Putamen (tissue), 1 donor: ENCODE measurements at places on chromosomes 16 and 17.

- no peak for DNase-seq
Observed at GRCh38 chr16:88069397-88070168, 118.3 kb downstream of the BANP start.

DNA sequence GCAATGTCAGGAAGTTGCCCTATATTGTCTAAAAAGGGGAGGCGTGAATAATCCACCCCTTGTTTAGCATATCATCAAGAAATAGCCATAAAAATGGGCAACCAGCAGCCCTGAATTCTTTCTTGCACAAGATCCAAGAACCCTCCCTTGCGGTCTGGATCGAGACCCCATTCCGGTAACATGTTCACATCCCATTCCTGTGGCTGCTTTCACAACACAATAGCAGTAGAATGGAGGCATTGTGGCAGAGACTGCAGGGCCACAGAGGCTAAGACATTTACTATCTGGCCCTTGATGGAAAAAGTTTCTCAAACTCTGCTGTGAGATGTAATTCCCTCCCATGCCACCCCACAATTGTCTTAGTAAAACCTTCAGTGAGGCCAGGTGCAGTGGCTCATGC, 73.2 kb downstream of the RMI2 start:
- DNase-seq: no peak

- no peak for DNase-seq
Observed at GRCh38 chr16:55406651-55407050, 72.3 kb upstream of the MMP2 start.

- no peak for DNase-seq
Observed at GRCh38 chr16:57032931-57033330, 43.6 kb downstream of the NLRC5 start.

GRCh38 chr16:19185510-19185851, 17.4 kb downstream of the SYT17 start:
- DNase-seq: no peak

- DNase-seq: peak; percentile 20
Observed at GRCh38 chr16:82544378-82545160, 82.2 kb upstream of the CDH13 start.

GRCh38 chr16:1424028-1424427, 3.5 kb upstream of the UQCC4 start:
- no peak for DNase-seq

DNA sequence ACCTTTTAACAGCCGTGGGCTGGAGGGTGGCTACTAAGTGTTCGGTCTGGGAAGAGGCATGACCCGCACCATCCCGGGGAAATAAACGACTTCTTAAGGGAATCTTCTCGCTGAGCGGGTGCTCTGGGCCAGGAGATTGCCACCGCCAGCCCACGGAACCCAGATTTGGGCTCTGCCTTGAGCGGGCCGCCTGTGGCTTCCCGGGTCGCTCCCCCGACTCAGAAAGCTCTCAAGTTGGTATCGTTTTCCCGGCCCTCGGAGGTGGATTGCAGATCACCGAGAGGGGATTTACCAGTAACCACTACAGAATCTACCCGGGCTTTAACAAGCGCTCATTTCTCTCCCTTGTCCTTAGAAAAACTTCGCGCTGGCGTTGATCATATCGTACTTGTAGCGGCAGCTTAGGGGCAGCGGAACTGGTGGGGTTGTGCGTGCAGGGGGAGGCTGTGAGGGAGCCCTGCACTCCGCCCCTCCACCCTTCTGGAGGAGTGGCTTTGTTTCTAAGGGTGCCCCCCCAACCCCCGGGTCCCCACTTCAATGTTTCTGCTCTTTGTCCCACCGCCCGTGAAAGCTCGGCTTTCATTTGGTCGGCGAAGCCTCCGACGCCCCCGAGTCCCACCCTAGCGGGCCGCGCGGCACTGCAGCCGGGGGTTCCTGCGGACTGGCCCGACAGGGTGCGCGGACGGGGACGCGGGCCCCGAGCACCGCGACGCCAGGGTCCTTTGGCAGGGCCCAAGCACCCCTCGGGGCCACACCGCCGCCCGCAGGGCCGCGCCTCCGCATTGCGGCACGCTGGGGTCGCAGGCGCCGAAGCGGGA, 3.6 kb upstream of the CBX4 start:
- DNase-seq: no peak

DNA sequence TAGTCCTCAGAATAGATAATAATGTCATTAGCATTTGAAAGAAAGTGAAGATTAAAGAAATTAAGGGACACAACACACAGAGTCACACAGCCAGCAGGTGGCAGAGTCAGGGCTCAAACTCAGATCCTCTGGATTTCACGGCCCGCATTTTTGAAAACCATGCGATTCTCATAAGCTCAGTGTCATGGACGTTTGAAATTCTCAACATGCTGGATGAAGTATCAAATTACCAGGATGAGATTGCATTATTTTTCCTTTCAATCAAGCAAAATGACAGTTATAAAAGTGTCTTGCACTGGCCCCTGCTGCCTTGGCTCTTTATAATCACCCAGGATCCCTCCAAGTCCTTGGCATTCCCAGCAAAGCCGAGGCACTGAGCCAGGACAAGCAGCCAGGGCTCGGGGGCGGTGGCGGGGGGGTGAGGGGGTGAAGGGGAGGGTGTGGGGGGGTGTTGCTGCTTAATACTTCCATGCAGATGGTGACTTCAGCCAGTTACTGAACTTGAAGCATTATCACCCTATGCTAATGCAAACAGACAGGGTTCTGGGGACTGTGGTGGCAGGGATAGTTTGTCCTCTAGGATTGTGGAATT, 6.6 kb upstream of the BMERB1 start:
- peak; percentile 56 for DNase-seq

- DNase-seq: peak; percentile 6
Observed at GRCh38 chr16:90077757-90078578, 837 bp upstream of the PRDM7 start.

DNA sequence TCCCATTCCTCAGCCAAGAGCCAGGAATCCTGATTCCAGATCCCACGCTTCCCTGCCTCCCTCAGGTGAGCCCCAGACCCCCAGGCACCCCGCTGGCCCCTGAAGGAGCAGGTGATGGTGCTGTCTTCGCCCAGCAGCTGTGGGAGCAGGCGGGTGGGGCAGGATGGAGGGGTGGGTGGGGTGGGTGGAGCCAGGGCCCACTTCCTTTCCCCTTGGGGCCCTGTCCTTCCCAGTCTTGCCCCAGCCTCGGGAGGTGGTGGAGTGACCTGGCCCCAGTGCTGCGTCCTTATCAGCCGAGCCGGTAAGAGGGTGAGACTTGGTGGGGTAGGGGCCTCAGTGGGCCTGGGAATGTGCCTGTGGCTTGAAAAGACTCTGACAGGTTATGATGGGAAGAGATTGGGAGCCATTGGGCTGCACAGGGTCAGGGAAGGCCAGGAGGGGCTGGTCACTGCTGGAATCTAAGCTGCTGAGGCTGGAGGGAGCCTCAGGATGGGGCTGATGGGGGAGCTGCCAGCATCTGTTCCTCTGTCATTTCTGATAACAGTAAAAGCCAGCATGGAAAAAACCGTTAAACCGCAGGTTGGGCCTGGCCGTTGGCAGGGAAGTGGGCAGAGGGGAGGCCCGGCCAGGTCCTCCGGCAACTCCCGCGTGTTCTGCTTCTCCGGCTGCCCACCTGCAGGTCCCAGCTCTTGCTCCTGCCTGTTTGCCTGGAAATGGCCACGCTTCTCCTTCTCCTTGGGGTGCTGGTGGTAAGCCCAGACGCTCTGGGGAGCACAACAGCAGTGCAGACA, at the start of gene SPN:
Gene SPN, plus strand, starts transcription at position 232 of the 791 bp plus-strand sequence. Its CDS starts 482 bp downstream, at position 714.
- DNase-seq: no peak

DNA sequence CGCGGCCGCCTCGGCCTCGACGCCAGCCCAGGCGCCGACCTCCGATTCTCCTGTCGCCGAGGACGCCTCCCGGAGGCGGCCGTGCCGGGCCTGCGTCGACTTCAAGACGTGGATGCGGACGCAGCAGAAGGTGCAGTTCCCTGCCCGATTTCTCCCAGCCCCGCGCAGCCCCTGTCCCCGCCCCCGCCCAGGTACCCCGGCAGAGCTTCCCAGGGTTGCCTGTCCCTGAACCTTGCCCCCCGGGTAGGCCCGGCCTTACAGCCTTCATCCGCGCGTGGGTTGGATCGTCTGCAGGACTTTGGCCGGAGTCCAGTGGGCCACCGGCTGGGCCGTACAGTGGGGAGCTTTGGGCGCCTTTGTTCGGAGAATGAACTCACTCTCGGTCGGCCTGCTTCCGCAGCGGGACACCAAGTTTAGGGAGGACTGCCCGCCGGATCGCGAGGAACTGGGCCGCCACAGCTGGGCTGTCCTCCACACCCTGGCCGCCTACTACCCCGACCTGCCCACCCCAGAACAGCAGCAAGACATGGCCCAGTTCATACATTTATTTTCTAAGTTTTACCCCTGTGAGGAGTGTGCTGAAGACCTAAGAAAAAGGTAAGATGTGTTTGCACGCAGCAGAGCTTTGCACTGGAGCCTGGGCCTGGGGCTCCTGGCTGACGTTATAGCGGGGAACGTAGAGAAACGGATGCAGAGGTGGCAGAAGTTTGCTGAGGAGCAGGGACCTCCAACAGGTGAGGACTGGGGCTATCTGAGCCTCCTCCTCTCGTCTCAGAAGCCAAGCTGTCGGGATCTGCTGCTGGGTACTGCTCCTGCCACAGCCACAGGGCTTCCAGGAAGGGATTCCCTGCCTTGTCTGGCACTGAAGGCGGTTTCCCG, 593 bp downstream of the GFER start:
- DNase-seq: peak; percentile 31

DNA sequence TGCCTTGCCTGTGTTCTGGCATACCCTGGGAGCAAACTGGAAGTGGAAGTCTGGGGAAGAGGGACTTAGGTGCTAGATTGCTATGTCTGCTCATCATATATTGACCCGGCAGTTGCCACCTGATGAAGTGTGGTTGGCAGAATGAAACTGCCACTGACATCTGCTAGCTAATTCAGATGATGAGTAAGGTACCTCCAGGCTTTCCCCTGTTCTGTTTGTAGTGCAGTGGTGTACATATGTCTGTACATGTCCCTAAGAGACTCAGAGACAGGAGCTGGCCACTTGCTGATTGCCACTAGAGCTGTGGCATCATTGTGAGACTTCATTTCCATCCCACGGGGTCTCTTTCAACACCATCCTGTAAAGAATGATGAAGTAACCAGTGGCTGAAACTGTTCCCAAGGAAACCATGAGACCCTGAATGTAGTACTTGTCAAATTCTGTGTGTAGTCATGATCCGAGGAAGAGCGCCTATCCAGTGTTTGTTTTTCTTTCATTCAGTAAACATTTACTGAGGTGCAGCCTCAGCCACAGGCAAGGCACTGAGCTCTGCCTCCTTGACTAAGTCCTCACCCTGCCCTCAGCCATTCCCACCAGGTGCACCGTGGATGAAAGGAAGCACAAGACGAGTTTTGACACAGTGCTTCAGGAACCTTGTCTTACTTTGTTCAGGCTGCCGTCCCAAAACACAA, 13.2 kb downstream of the CLUAP1 start:
- no peak for DNase-seq

DNA sequence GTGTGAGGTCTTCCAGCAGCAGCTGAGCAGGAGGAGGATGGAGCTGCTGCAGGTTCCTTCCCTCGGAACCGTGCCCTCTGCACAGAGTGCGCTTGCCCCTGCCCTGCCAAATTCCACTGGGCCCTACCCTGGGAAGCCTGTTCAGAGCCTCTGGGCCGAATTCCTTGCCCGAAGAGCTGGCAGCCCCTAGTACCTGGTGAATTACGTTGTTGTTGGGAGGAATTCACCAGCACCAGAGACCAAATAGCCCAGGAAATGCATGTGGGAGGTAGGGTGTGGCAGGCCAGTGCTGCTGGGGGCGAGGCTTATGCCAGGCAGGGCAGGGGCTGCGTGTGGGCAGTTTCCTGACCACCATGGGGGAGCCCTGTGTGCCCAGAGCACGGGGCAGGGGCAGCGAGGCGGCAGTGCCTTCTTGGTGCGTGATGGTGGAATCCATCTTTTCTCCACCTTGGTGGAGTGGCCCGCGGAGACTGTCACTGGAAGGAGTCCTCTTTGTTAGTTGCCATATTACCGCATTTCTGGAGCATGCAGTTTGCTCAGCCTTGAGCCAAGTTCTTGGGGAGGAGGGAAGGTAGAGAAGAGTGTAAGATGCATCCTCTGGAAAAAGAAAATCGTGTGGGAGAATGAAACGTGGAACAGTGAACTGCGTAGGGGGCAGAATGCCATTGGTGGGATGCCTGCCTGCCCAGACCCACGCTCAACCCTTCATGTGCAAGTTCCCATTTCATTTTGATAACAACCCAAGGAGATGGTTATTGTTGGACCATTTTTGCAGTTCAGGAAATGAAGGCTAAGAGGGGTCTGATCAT, 2.3 kb downstream of the MRC2 start:
- no peak for DNase-seq

- no peak for DNase-seq
Observed at GRCh38 chr17:53662608-53663007, 160.1 kb upstream of the KIF2B start.

GRCh38 chr17:28585851-28586250, 9.2 kb upstream of the ALDOC start:
- no peak for DNase-seq

GRCh38 chr17:82806645-82807044, 33.2 kb downstream of the ZNF750 start:
- no peak for DNase-seq

DNA sequence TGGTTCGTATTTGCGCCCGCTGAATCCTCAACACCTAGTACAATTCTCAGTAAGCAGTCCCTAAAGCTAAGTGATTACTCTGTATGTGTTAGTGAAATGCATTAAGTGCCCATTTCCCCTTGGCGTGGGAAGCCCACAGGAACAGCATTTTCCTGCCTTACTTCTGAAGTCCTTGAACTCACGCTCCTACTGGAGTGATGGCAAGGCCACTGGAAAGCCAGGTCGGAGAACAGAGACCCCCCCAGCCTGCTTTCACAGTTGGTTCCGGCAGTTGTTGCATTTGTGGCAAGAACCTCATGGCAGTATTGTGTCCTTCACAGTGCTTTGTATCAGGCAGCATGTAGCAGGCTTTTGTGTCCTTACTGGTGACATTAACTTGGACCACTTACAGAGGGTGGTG, 340.7 kb downstream of the CDH13 start:
- no peak for DNase-seq

DNA sequence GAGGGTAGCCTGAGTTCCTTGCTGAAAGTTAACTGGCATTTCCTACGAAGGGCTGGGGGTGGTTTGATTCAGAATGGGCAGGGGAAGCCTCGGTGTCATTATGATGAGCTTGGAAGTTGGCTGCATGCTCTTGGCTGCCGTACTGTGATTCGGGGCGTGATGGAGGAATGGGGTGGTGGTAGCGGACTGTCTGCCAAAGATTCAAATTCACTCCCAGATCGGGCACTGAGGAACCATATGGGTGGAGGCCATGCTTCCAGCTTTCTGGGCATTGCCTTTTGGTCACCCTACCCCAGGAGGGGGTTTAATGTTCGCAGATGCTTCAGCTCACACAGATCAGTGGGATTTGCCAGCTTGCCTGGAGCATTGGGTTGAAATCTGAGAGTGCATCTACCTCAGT, 492.8 kb upstream of the EEF2KMT start:
- no peak for DNase-seq
